ENCODE measurements at places on chromosomes 3 and 15.

DNA sequence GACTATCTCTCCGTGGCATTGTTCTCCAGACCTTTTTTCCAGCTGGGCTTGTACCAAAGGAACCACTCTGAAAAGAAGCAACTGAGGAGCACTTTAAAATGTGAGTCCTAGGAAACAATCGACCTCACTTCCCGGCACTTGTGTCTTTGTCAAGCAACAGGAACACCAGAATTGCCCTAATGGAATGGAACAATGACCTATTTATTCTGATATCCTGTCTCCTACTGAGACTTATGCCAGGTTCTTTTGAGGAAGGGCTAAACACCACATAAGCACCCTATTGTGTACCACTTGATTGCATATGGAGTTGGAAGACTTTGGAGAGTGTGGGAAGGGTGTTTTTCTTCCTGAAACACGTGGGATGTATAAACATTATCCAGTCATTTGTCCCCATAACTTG, 56.8 kb upstream of the TGFBR2 start:
- DNase-seq: no peak

DNA sequence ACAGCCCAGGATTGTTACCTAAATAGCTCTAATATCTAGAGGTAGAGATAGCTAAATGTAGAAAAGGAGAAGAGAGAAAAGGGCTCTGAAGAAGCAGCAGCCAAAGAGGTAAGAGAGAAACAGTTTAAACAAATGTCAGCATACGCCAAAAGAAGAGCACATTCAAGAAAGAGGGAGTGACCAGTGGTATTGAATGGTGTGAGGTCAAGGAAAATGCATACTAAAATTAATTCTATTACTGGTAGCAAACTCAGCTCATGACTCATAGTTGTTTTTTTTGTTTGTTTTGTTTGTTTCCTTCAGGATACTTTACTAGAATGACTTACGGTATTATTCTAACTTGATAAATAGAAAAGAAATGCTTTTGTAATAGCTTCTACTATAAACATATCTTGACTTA, 86.5 kb upstream of the FXR1 start:
- DNase-seq: no peak

- DNase-seq: no peak
These were observed 1042.9 kb downstream of the ROBO1 start for GRCh38 chr3:78724859-78725258.

- DNase-seq: no peak
These were observed 278.0 kb downstream of the FOXP1 start for GRCh38 chr3:71305231-71306206.

GRCh38 chr3:55731741-55732140, 244.6 kb upstream of the WNT5A start:
- no peak for DNase-seq

DNA sequence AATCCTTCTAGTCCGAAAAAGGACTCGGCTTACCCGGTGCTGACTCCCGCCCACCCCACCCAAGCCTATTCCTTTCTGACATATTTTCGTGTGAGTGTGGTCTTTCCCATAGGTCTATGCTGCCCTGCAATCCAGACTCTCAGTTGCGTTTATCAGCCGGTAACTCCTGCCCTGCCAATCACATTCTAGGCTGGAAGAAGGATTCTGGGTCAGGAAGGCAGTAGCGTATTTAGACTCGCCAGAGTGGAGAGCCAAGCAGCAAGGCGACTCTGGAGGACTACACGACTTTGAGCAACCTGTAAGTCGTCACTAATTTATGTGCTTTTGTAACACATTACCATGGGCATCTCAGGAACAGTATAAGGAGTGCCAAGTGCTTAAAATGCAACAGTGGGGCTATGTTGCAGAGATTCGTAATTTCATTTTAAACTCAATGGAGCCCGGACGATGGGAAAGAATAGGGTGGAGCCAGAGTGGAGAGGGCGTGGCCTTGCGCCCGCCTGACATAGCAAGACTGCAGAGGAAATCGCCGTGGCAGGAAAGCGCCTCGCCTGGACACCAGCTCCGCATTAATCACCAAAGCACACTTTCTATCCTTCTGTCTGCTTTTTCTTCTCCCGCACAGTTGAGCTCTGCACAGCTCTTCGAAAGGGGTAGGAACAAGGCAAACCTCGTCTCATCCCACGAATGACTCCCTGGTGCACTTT, 1044.2 kb downstream of the AGBL1 start:
- DNase-seq: no peak

DNA sequence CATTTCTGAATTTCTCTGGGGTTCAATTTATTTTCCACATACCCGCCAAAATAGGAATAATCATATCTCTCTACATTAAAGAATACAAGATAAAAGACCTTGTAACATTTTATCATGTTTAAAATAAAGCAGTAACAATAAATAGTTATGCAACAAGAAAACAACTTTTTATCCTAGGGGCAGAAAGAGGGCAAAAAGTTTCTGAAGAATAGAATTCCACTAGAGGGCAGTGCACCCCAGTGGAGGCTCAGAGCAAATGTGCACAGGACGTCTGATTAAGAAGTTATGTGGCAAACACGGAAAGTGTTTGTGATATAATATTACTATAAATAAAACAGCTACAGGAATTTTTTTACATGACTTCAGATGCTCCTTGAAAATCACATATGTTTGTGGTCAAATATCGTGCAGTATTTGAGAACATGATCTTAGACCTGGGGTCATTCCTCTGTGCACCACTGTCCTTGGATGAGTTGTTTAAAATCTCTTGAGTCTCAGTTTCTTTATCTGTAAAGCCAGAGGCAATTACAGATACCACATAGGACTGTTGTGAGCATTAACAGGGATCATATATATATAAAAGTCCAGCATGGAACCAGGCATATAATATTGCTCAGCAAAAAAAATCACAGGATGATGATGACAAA, 13.2 kb upstream of the PIK3R4 start:
- DNase-seq: peak; percentile 55

DNA sequence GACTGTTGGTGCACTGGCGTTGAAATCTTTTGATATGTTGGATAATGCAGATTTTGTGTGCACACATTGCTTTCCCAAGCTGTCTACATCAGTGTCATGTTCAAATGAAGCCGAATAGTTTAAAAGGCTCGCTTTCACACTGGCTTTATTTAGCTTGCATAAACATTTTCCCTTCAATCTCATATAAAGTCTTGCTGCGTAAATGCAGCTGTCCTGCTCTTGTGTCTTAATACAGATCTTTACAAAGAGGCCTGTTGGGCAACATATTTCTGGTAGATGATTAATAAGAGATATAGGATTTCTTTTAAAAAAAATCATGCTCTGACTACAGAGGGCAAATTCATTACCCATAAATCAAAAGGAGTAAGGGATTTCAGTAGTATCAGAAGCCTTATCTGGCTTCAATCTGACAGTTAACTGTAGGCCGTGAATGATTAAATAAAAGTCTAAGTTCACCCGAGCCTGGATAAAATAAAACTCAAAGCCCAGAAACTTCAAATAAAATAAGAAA, 937.2 kb downstream of the FHIT start:
- no peak for DNase-seq

- DNase-seq: no peak
These were observed 126.0 kb downstream of the ADAMTS17 start for GRCh38 chr15:100215843-100216169.

- DNase-seq: peak; percentile 71
These were observed 69.3 kb downstream of the CHAC1 start for GRCh38 chr15:41022487-41023090.

DNA sequence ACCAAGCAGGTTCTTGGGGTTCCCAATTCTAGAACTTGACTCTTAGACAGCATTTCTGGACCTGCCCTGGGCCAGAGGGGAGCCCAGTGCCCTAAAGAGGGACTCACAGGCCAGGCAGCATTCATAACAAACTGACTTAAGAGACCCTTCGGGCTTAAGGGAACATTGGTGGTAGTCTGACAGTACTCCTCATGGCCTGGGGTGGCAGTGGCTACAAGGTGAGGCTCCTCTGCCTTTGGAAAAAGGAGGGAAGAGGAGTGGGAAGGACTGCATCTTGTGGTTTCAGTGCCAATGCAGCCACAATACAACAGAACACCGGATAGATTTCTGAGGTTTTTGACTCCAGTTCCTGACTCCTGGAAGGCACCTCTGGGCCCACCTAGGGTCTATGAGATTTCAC, 172.2 kb upstream of the STRIT1 start:
- no peak for DNase-seq

DNA sequence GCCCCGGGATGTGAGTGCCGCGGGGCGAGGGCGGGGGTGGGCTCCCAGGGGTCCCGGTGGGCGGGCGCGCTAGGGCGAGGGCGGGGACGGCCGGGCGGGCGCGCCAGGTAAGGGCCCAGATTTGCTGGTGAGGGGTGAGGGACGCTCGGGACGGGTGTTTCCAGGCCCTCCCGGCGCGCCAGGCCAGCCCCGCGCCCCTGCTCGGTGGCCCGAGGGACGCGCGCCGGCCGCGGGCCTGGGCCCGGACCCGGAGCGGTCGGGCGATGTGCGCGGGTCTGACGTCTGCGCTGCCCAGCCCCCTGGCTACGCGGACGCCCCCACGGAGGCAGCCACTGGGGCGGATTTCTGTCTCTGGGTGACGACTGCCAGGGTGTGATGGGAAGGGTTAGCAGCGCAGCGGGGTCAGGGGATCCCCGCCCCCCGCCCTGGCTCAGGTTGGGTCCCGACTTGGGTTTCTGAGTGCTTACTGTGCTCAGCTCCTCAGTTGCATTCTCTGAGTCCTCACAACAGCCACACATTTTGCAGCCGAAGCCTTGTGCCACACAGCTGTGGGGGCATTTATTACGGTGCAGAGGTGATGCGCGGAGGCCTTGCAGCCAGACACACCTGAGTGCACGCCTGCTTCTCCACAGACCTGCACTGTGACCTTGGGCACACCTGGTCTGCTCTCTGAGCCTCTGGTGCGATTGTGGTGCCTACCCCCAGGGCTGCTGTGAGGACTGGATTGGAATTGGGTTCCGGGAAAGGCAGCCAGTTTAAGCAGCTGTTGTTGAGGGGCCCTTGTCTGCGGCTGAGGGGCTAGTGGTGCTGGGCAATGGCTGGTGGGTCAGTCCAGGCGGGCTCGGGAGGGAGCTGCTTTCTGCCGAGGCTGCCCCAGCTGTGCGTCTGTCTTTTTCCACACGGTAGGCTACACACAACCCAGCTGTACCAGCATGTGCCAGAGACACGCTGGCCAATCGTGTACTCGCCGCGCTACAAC, 523 bp downstream of the HDAC11 start:
- DNase-seq: no peak

GRCh38 chr3:65902304-65902793, 136.4 kb downstream of the MAGI1 start:
- no peak for DNase-seq

GRCh38 chr3:50587373-50587772, 18.1 kb downstream of the HEMK1 start:
- DNase-seq: no peak

DNA sequence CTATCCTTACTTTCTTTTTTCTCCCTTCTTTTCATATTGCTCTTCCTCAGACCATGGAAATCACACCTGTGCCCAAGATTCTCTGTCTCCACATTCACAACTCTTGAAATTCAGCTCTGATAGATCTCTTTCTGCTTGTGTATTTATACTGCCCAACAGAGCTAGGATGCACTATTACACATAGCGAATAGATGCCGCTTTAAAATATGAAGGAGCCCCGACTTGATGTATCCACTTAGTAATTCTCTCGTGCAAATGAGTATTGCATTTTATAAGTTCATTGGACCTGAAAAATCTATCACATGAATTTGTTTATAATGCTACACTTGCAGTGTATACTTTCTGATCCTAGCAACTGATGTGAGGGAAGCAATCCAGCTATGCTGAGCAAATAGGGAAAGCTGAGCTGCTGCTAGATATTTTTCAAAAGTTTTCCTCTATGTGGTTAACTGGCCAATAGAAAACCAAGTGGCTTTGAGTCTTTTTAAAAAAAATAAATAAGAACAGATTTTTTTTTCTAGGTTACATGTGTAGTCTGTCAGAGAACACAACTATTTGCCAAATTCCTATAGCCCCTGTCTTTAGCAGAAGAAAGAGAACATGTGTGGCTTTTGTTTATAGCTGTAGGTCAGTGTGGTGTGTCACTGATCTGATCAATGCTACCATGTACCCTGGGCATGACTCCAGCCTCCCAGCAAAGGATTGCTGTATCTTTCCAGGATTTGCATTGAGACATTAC, 64.3 kb upstream of the LEKR1 start:
- DNase-seq: peak; percentile 50

GRCh38 chr3:119160815-119161214, 12.6 kb upstream of the UPK1B start:
- no peak for DNase-seq

- no peak for DNase-seq
These were observed 8.3 kb downstream of the TF start for GRCh38 chr3:133754455-133754854.

DNA sequence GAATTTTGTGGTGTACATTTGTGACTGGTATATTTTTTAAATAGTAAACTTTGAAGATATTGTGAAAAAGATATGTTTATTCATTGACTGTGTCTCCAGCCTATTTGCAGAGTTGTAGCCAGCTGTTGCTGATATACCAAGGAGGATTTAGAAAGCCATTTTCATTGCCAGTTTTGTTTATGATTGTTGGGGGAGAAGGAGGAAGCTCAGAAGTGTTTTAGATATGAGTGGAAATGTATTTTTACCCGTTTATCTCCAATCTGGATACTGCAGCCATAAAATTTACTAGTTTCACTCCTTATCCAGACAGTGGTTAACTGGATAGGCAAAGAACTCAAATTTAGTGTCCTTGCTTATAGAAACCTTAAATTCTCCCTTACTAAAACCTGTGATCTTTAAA, 18.8 kb downstream of the ATP11B start:
- no peak for DNase-seq

DNA sequence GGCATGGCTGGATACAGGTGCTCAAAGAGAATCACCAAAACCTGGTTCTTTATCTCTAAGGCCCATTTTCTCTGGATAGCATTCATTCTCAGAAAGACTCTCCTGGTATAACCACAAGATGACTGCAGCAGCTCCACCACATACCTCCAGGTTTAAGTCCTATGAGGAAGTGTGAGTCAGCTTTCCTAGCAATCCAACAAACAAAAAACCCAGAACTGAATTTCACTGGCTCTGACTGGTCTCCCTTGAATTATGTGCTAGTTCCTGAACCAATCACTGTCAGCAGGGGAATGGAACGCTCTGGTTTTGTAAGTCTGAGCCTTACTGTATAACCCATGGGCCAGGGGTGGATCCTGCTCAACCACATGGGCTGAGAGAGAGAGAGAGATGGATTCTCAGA, 27.2 kb downstream of the MRPL46 start:
- peak; percentile 49 for DNase-seq

DNA sequence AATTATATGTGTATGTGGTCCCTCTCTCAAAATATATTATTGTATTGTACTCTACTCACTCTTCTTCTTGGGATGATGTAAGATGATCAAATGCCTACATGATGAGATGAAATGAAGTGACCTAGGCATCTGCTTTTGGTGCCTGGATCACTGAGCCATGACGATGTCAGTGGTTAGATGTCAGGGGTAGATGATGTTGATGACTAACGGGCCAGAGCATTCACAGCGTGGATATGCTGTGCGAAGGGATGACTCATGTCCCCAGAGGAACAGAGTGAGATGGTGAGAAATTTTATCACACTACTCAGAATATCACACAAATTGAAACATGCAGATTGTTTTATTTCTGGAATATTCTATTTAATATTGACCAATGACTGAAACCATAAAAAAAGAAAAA, 233.9 kb upstream of the CADM2 start:
- DNase-seq: peak; percentile 0

Data from AG10803 (cell line).